ENCODE measurements at places on chromosomes 5 and 9.

- DNase-seq: no peak
These were observed 83.5 kb downstream of the FEM1C start for GRCh38 chr5:115461093-115461492.

DNA sequence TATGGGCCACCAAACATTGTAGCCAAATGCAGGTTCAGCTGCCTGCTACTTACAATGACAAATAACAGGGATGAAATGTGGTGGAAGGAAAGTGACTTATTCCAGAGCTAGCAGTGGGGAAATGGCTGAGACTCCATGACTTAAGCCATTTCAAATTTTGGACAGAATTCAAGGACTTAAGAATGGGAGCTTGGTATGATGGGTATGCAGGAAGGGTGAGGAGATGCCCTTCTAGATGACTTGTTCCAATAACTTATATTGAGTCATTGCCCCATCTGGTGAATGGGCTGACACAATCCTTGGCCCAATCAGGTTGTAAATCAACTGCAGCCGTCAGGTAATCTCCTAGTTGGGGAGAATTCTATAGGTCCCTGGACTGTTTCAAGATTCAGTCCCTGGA lies 230.7 kb upstream of the SGCD start:
- no peak for DNase-seq

GRCh38 chr9:91795598-91796241 lies 154.3 kb downstream of the ROR2 start:
- no peak for DNase-seq

- no peak for DNase-seq
These were observed 22.1 kb upstream of the TPD52L3 start for GRCh38 chr9:6305954-6306563.

DNA sequence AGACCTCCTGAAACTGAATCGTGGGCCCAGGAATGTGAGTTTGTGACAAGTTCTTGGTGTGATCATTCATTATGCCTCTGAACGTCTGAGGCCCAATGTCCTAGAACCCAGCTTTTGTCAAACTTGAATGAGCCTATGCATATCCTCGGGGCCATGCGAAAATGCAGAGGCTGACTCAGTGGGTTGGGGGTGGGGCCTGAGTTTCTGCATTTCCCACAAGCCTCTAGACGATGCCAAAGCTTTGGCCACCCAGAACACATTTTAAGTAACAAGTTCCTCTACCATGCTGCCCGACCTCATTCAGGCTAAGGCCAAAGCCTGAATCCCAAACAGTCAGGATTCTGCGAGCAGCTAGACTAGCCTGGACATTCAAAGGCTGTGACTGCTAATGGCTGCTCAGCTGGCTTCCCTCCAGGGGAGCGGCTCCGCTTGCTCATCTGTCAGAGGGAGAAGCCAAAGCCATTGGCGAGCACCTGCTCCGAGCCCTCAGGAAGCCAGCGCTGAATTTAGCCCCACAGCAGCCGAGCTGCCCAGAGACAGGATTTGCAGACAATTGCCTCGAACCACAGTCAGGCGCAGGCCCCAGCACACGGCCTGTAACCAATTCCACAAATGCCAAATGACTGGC lies 177.5 kb downstream of the ZDHHC21 start:
- no peak for DNase-seq

DNA sequence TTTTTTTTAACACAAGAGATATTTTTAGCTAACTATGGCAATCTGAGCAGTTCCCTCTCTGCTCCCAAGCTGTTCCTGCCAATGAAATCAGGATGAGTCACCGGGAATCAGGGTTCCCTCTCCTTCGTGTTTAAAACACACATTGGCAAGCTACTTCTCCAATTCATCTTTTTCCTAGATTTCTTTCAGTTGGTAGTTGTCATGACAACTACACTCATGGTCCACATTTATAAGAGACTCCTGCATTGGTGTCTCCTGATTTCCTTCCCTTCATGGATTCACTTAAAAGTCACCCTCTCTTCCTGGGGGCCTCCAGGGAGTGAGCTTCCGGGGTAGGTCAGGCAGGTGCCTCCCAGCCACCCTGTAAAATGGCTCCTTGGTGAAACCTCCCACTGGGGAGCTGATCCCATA lies 72.3 kb upstream of the NIPAL4 start:
- DNase-seq: no peak

Measured in spleen (tissue), 13 donors.